ENCODE measurements at places on chromosomes 3 and 15.
A peak's percentile ranks its signal among the peaks of the same experiment; 100 is the strongest.

DNA sequence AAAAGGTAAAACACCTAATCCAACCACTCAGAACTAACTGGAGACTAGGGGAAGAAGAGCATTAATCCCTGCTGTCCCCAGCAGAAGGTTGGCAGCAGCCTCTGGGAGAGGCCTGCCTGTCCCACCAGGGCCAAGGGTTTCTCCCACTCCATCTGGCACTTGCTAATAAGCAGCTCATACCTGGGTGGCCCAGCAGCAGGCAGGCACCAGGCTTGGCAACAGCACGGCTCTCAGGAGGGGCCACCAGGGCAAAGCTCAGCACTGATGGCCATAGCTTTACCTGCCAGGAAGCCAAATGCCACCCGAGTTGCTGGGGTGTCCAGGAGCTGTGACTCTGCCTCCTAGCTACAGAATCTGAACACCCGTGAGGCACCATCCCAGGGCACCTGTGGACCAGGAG is 58.3 kb downstream of the BOC start:
- DNase-seq, result no peak

DNA sequence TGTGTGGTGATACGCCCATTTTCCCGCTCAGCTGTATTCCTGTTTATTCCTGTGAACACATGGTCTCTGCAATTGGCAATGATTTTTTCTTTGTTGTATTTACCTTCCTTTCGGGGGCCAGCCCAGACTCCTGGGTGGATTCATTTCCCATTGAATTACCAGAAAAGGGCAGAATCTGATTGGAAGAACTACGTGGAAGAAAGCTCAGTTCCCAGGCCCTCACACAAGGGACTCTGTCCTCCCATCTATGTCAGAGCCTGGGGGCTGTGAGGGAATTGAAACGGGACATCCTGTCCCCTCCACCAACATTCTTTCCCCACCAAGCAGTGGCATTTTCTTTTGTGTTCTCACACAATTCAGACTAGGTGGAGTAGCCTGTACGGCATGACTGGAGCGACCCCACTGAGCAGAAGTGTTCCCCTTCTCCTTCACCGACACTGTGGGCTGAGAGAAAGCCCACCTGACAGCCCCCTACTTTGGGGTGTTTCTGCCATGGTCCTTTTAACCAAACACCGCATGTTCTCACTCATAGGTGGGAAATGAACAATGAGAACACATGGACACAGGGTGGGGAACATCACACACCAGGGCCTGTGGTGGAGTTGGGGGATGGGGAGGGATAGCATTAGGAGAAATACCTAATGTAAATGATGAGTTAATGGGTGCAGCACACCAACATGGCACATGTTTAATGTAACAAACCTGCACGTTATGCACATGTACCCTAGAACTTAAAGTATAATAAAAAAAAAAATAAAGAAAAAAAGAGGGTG is 32.1 kb upstream of the RFTN1 start:
- DNase-seq, result no peak

DNA sequence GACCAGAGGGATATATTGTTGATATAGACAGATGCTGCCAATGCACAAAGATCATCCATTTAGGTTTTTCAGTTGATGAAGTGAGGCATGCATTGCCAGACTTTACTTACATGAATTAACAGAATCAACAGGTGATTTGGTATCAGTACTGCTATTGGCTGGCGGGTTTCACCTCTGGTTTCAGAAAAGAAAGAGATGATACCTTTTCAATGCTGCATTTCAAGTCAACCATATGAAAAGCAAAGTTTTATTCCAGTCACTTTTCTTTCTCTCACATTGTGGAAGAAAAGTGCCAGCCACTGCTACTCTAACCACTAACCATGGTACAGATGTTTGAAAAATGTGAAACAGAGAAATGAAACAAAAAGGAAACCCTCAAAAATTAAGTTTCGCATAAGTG is 289.1 kb downstream of the TIGIT start:
- no peak for DNase-seq

GRCh38 chr3:122353893-122354401 is 28.9 kb downstream of the CSTA start:
- DNase-seq, result no peak

DNA sequence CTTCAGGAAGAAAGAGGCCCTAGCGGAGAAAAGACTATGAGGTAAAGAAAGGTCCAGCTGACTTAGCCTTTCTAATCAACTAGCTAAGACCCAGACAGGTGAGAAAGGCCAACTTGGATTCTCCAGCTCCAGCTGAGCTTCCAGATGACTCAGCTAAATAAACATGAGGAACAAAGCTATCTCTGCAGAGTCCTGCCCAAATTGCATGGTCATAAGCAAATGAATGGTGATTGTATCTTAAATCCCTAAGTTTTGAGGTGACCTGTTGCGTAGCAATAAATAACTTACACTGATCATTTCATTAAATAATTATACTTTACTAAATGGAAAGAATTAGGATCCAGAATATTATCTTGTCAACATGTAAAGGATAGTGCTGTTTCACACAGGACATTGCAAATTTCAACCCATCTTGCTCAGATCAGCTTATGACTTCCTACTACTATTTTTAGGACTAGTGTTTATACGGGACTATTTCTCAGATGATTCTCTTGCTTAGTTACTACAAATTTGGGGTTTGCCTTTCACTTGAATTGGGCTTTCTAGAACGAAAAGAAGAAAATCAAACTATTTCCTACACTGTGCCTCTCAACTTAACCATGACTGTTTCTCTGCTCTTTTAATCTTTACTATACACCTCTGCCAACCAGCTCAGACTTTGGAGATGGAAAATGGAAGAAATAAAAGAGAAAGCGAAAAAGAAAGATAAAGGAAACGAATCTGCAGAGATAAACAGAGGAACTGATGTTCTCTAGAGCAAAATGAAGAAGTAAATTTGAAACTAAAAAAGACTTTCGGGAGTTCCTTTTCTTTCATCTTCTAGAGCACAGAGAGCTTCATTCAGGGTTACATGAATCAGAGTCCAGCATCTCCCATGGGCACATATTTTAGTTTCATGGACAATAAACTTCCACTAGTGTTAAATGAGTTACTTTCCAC is 6.6 kb upstream of the ADGRG7 start:
- peak; percentile 89 for DNase-seq

- no peak for DNase-seq
Measured at GRCh38 chr3:197495999-197496745, 59.6 kb downstream of the BDH1 start.

DNA sequence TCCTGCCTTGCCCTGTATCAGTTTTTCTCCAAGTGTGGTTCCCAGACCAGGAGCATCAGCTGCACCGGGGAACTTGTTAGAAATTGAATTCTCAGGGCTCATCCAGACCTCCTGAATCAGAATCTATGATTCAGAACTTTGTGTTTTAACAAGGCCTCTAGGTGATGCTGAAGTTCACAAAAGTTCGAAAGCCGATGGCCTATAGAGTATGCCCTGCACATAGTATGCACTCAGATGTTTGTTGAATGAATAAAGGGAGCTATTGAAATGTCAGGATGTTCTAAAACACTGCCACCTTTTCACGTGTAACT is 664 bp upstream of the LARP6 start:
- DNase-seq, result no peak

DNA sequence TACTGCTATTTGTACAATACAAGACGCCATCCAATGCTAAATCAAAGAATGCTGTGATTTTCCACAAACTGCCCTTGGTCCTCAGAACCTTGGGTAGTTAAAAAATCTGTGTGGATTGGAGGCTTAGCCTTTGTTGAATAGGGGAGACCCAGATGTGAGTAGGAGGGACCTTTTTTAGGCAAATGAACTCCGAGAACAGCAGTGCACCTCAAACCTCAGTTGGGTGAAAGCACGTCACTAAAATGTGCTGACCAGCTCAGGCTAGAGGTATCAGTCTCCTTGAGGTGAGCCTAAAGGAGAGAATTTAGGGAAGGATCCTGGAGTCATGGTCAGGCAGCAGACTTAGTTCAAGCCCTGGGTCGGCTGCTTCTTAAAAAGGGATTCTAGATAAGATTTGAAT is 200.7 kb downstream of the SOX2 start:
- no peak for DNase-seq

- DNase-seq, result no peak
Measured at GRCh38 chr3:119630128-119630879, 30.1 kb downstream of the POPDC2 start.
